ENCODE measurements at places on chromosomes 5 and 9.

GRCh38 chr5:51465165-51465564 is 81.9 kb downstream of the ISL1 start:
- no peak for DNase-seq

GRCh38 chr5:73606206-73606753 is 19.7 kb upstream of the ARHGEF28 start:
- DNase-seq, result no peak

DNA sequence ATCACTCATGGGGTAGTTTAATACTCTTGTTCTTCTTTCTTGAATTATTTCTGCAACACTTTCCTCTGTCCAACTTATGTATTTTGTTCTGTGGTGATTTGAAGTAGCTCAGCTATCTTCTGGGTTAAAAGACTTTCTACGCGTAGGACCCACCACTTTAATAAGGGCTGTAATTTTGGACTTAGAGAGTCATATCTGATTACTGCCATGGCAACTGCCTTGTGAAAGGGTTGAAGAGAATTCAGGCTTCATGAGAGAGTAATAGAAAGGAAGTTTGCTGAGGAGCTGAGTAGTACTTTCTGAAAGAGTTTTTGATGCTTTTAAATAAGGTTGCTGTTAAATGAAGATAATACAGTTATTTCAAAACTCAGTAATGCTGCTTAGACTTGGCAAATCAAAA is 89.5 kb downstream of the TLE4 start:
- DNase-seq, result no peak

DNA sequence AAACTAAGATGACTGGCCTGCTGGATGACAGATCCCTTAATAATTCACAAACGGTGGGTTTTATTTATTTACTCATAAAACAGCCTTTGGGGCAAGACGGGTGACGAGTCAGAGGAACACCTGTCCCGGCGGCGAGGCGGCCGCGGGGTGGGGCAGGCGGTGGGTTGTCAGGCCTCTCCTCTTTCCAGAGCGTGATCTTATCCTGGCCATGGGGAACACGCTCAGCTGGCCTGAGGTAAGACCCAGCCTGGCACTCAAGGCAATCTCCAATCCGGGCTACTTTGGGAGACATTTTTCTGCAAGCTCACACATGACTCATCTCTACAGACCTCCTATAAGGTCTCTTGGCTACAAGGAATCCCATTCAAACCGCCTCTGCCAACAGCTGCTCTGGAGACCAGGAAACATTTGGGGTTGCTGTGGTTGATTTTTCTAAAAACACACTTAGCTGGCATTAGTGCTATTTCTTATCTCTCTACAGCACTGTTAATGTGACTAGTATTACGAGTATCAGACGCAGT is 6.3 kb downstream of the RAPGEF1 start:
- peak; percentile 80 for DNase-seq

- no peak for DNase-seq
Observed at GRCh38 chr5:88377705-88378656, 109.3 kb upstream of the TMEM161B start.

DNA sequence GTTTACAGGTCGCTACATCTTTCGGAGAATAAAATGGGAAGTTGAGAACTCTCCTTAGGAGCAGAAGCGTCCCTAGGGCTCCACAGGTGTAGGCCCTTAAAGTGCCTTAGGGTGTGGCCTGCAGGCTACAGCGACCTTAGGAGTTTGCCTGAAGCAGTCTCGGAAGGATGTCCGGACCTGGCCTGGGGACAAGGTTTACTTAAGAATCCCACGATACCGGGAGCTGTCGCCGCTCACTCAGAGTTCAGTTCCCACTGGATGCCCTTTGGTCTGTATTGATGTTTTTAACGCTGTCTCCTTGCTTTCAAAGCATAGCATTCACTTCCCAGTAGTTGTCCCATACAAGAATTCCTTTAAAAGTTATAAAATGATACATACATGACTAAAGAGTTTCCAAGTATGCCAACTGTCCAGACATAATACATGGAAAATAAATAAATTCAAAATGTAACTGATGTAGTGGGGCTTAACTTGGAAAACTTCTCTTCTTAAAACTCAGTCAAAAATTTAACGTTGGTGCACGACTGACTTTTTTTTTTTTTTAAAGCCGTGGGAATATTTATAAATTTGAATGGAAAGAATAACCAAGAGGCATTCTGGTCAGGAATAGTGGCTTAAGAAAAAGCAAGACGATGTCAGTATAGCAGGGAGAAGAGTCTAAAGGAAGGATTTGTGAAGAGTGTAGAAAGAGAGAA is 848 bp downstream of the RAD50 start:
- peak; percentile 79 for DNase-seq

GRCh38 chr5:159883522-159883950 is 32.7 kb upstream of the ADRA1B start:
- DNase-seq, result no peak

DNA sequence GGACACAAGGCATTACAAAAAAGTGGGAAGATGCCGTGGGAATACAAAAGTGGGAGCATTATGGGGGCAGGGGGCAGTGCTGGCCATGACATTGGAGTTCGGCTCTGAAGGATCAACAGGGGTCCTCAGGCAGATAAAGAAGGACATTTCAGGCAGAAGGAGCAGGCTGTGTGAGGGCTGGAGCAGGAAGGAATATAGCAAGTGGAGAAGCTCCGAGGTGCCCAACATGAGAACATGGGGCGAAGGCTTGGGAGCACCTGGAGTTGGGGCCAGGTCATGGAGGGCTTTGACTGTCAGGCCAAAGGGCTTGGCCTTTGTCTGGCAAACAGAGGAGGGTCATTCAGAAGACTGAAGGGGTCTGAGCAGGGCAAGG is 2.5 kb downstream of the B4GALT7 start:
- DNase-seq, result no peak

DNA sequence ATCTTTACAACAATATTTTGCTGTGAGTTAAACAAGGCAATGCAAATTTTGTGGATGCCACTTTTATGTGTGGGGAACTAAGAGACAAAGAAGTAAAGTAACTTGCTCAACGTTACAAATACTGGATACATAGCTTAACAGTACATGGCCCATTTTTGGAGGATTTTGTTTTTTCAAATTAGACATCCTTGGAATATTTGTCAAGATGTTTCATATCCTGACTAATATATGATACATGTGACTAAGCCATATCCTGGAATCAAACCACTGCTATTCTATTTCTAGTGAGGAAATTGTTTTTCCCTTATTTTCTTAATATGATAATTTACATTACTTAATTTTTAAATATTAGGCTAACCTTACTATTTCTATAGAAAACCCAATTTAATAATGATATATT is 529.8 kb downstream of the DMRTA1 start:
- DNase-seq, result no peak

- DNase-seq, result no peak
Observed at GRCh38 chr9:119844431-119844830, 475.2 kb upstream of the BRINP1 start.

GRCh38 chr9:92680166-92681119 is 10.5 kb upstream of the IPPK start:
- no peak for DNase-seq

GRCh38 chr9:136945333-136946227 is 537 bp downstream of the C8G start:
- no peak for DNase-seq

- no peak for DNase-seq
Observed at GRCh38 chr5:172740428-172741205, 30.4 kb downstream of the DUSP1 start.

DNA sequence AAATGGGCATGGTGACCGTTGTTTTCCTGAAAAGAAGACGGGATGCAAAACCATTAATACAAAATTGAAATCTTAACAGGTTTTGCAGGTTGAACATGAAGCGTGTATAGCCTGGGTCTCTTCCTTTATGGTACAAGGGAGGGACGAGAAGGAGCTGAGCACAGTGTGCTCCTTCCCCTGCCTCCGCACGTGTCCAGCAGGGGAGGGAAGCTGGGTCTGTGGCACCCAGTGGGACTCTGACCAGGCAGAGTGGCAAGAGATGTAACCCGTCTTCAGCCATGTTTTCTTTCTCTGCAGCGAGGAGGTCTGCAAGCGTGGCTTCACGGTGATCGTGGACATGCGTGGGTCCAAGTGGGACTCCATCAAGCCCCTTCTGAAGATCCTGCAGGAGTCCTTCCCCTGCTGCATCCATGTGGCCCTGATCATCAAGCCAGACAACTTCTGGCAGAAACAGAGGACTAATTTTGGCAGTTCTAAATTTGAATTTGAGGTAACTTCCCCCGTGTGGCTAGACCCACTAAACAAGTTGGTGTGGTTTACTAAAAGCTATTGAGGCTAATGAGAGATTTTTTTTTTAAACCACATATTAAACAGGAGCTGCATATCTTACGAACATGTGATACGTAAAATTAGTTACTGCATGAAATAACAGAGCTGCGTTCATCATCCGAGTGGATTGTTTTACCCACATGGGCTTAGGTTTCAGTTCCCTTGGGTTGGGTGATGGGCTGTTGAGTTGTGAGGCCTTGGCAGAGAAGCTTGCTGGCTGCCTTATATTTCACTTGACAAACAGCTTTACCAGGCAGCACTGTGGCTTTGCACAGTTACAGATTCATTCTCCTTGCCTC is 143.7 kb downstream of the TRIO start:
- no peak for DNase-seq

DNA sequence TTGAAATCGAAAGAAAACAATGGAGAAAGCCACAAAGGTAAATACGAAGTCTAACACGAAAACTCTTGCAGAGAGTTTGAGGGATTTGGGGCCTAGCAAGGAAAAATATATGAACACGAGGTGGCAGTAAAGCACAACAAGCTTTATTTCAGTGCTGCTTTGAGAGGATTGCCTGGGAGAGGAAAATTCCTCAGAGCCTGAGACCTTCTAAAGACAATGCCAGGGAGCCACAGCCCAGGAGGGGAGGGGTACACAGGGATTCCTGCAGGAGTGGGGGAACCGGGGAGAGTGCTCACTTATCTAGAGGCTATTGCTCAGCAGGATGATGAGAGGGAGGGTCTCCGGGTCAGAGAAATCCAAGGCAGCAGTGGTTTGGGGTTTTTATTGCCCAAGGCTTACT is 134.9 kb upstream of the ADCY2 start:
- no peak for DNase-seq

- DNase-seq, result no peak
Observed at GRCh38 chr9:85942913-85943709, 2.2 kb downstream of the NAA35 start.

GRCh38 chr9:38091310-38092199 is 22.5 kb upstream of the SHB start:
- no peak for DNase-seq

DNA sequence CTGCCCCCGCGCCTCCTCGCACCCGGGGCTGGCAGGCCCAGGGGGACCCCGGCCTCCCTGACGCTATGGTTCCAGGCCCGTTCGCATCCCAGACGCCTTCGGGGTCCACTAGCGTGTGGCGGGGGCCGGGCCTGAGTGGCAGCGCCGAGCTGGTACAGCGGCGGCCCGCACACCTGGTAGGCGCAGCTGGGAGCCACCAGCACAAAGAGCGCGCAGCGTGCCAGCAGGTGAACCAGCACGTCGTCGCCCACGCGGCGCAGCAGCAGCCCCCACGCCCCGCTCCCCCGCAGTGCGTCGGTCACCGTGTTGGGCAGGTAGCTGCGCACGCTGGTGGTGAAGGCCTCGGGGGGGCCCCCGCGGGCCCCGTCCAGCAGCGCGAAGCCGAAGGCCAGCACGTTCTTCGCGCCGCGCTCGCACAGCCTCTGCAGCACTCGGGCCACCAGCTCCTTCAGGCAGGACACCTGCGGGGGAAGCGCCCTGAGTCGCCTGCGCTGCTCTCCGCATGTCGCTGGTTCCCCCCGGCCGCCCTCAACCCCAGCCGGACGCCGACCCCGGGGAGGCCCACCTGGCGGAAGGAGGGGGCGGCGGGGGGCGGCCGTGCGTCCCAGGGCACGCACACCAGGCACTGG is 548 bp downstream of the TERT start:
- no peak for DNase-seq

- no peak for DNase-seq
Observed at GRCh38 chr5:41290810-41291209, 77.5 kb upstream of the C6 start.

DNA sequence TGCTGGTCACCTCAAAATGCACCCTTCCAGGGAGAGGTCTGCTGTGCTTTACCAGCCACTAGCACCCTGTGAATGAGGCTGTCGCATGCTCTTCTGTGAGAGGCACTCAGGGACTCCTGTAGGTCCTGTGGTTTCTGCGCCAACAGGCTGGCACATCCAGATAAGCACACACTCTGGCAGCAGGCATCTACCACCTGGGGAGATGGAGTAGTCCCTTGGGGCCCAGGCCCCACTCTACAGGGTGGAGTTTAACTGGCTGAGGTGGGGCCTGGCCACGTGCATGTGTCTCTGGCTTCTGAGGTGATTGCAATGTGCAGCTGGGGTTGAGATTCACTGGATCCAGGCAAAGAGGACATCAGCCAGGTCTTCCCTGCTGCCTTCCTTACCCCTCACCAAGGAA is 32.3 kb downstream of the TMEM174 start:
- DNase-seq, result no peak

DNA sequence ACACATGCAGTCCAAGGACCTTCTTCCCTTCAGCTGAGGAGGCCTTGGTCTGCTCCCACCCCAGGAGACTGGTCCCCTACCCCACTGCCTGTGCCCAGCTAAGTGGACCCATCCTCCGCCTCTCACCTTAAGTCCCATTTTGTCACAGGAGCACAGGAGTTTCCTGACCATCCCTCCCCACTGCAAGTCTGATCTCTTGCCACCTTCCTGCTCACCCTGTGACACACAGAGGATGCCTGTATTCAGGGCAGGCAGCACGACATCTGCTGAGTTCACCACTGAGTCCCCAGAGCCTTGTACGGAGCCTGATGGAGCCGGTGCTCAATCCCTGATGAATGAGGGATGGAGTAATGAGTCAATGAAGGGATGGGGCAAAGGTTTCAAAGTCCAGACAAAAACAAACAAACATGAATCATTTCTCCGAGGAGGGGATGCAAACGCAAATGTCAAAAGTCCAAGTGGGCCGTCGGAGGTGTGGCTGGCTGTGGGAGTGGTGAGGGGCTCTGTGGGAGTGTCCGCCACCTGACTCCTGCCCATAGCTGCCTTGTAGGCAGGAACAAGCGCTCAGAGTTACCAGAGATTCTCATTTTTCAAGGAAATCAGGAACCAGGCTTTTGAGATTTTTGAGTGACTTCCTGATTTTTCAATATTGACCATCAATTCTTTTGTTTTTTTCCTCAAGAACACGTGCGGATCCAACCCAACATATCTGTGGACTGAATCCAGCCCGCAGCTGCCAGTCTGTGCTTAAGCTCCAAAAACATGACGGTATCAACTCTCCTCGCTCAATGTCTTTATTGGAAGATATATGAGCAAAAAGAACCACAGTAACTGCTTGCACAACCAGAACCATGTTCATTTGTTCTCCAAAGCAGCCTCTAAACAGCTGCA is 4.4 kb downstream of the RAPGEF1 start:
- peak; percentile 71 for DNase-seq

GRCh38 chr9:26418480-26418879 is 474.1 kb downstream of the CAAP1 start:
- no peak for DNase-seq

GRCh38 chr9:21970800-21971640 is 23.2 kb downstream of the CDKN2A start:
- DNase-seq, result peak; percentile 69

- DNase-seq, result no peak
Observed at GRCh38 chr9:82810915-82811314, 252.0 kb downstream of the RASEF start.

Data from activated CD4-positive, alpha-beta T cell treated with anti-CD3 and anti-CD28 coated beads, Interleukin-2, amount 10 ng/mL, durations not matched to agents 24 days and 14 days (primary cell).